Activated T-helper 1 cell treated with anti-CD3 and anti-CD28 coated beads, Interleukin-2, amount 50 U/mL, for 16 hours (primary cell): ENCODE measurements at places on chromosomes 12 and 14.

GRCh38 chr14:97120611-97121031 is 323.4 kb downstream of the VRK1 start:
- DNase-seq = peak; percentile 7

- no peak for DNase-seq
Observed at GRCh38 chr14:94244182-94244581, 48.9 kb downstream of the SERPINA10 start.

- DNase-seq = peak; percentile 77
Observed at GRCh38 chr12:6961278-6961694, 9.2 kb downstream of the PHB2 start.

GRCh38 chr12:65721541-65722190 is 102.6 kb upstream of the HMGA2 start:
- no peak for DNase-seq

GRCh38 chr14:53663709-53664108 is 292.9 kb downstream of the BMP4 start:
- DNase-seq = no peak
